Heart right ventricle (tissue), 16 donors: ENCODE measurements at places on chromosomes 2 and 18.
A peak's percentile ranks its signal among the peaks of the same experiment; 100 is the strongest.

- no peak for DNase-seq
These were observed 168.4 kb downstream of the ZFP36L2 start for GRCh38 chr2:43057742-43058725.

DNA sequence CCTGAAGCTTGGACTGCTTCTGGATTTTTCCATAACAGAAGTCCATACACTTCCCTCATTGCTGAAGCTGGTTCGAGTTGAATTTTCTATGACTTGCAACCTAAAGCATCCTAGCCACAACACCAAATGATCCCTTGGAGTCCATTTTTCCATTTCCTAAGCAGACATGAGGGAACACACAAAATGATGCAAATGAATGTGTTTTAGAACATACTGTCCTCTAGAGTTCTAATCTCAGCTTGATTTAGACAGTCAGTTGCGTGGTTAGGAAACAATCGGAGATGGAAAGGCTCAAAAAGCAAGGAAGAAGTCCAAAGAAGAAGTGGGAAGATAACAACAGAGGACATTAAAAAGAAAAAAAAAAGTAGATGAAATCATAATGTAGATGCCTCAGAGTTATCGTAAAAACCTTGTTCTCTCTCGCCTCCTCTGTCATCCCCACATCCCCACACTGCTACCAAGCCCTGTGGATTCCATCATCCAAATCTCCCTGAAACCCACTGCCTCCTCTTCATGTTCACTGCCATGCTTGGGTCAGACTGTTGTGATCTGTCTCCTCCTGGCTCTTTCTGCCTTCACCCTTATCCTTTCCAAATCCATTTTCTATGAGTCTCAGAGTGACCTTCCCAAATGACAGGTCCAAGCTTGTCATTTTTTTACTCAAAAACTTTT is 58.4 kb downstream of the TMEM247 start:
- no peak for DNase-seq

GRCh38 chr18:27094621-27095020 is 90.5 kb downstream of the CHST9 start:
- no peak for DNase-seq

DNA sequence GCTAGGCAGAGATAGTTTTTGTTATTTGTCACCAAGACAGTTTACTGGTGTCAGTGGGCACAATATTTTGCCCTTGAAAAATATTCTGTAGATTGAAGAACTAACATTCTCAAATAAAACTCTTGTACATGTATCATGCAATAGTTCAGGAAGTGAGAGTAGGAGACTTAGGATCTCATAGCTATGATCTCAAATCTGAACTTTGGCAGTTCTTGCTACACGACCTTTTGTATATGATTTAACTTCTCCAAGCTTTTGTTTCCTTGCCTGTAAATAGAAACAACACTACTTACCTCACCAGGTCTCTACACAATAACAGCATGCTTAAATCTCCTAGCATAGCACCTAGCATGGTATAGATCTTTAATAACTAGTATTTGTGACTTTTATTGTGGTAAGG is 219.9 kb downstream of the ICOS start:
- DNase-seq = no peak

GRCh38 chr2:55590810-55591440 is 26.5 kb downstream of the PPP4R3B start:
- no peak for DNase-seq

DNA sequence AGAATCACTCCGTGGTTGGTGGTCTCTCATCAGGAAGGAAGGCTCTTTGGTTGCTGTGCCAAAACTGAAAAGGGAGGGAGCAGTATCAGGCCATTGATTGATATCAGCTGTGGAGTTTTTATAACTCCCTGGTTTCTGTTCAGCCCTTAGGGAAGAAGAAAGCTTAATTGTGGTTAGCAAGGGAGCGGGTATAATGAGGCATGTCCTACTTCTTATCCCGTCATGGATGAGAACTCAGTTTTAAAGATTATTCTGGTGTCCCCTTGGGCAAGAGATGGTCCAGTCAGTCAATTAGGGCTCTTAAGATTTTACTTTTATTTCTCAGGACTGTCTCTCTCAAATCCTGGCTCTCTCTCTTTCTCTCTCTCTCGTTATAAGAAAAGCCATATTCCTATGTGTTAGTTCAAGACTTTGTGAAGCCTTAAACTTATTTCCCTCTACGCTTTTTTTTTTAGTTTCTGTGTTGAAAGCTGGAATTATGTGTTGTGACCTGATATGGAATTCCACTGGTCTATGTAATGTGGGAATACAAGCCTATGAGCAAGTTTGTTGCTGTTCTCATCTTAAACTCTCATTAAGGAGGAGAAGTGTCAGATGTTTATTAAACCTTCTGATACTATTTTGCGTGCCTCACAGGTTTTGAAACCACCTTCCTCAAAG is 514.0 kb upstream of the CDH2 start:
- DNase-seq = no peak

GRCh38 chr2:50650403-50650810 is 381.5 kb downstream of the NRXN1 start:
- DNase-seq = no peak

DNA sequence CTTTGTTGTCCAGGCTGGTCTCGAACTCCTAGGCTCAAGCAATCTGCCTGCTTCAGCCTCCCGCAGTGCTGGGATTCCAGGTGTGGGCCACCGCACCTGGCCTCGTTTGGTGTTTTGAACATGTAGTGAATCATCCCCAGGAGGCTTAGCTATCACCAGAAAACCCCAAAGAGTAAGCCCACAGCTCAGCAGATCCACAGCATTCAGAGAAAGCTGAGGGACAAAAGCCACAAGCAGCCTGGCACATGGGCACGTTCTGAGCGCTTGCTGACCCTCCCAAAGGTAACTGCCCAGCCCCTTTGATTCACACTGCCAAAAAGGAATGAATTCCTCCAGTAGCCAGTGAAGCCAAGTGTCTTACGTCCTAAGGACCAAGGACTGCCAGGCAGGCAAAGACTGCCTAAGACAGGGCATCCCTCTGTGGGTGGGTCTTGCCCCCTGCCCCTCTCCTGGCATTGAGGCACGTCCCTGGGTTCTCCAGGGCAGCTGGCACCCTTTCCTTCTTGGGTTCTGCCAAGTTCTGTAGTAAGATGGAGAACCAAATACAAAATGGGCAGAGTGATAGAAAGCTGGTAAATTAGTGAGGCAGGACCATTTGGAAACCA is 31.7 kb downstream of the MBP start:
- no peak for DNase-seq

DNA sequence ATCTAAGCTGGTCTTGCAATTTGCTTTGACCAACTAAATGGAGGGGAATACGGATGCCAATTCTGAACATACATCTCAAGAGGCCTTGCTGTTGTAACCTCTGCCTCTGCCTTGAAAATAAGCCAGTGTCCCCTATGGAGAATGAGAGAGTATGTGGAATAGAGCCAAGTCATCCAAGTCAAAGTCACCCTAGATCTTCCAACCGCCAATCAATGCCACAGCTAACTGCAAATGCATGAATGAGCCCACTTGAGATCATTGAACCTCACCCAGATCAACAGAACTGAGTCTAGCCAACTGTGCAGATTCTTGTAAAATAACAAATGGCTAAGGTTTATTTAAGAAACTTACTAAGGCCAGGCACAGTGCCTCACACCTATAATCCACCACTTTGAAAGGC is 139.8 kb upstream of the TANK start:
- no peak for DNase-seq

DNA sequence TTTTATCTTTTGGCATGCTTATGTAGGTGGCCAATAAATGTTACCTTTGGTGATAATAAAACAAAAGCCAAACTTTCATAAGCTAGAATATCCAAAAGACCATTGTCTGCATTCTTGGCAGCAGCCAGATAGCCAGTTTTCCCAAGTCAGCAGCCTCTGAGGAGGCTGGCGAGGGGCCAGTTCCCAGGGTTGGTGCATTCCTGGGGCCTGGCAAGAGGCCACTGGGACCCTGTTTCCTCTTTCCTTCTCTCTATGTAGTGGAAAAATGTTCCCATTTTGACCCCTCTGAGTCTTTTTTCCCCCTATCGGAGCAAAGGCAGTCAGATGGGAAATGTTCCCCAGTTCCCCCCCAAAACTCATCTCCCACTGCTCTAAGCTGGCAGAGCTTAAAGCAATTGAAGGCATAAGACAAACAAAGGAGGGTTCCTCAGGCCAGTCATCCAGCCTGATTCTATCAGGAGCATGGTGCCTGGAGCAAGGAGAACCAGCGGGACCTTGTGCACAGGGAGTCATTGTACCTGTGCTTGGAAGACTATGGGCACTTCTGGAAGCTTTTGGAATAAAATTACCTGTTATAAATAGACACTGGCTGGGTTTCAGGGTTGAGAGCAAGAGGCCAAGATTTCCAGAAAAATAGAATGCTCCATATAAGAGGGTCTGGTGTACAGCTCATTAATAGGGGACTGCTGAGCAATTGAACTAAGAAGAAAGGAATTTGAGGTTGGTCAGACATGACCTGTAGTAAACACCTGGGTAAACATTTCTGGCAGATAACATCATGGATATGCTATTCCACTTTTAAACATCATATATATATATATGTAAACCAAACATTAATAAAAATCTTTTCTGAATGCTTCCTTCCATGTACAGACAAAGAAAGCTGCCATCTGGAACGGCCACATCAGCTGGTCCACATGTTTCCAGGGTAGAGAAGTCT is 63.4 kb downstream of the NCKAP5 start:
- peak; percentile 60 for DNase-seq

DNA sequence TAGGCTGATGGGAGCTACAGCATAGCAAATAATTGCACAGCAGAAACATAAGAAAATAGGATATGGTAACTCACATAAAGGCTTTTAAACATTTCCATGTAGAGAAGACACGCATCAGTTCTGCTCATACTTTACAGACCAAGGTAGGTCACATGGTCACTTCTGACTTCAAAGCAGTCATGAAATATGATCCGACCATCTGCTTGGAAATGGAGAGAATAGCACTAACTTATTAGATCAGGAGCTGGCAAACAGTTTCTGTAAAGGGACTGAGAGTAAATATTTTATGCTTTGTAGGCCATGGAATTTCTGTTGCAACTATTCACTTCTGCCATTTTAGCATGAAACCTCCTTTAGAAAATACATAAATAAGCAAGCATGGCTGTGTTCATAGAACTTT is 936.6 kb upstream of the FANCL start:
- no peak for DNase-seq

DNA sequence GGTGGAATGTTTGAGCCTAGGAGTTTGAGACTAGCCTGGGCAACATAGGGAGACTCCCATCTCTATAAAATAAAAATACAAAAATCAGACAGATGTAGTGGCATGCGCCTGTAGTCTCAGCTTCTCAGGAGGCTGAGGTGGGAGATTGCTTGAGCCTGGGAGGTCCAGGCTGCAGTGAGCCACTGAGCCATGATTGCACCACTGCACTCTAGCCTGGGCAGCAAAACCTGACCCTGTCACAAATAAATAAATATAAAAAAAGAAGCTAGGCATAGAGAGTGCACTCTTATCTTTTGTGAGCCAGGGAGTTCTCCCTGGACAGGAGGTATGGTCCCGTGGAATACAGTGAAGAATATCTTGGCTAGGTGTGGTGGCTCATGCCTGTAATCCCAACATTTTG is 11.0 kb upstream of the KYNU start:
- no peak for DNase-seq

DNA sequence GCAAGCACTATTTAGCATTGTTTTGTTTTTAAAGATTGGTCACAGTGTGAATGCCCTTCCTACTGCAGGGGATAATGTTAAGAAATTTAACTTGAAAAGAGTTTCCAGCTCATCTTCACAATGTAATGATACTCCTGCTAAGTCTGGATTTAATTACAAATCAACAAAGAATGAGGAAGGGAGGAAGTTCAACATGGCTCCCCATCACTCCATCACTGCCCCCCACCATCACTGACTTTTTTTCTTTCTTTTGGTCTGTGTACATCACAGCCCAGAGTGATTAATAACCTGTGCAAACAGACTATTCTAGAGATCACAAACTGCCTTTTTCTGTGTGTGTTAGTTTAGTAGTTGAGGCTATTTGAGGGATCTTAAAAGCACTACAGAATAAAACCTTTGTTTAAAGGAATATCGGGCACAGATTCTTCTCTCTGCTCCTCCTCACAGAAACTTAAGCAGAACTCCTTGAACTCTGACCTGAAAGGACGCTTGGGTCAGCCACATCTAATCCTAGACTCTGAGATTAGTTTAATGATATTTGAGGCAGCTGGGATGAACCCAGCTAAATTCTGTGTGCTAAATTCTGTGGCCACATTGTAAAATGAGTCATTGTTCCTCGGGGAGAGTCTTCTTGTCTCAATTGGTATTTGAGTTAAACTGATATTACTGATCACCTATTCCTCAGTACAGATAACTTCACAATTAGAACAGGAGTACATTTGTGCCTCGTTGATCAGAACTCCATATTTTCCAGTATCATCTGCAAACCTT is 47.8 kb downstream of the SATB2 start:
- no peak for DNase-seq

GRCh38 chr18:46171331-46171730 is 67.1 kb downstream of the HAUS1 start:
- DNase-seq = no peak

- DNase-seq = peak; percentile 94
These were observed at the start of gene FBXO11 for GRCh38 chr2:47906157-47907038. FBXO11 (minus strand) TSS chr2:47906498; CDS start chr2:47905720, 778 bp downstream.

GRCh38 chr2:219289537-219290361 is 10.6 kb downstream of the DNAJB2 start:
- peak; percentile 62 for DNase-seq

GRCh38 chr18:12074736-12075135 is 18.9 kb upstream of the ANKRD62 start:
- DNase-seq = no peak

DNA sequence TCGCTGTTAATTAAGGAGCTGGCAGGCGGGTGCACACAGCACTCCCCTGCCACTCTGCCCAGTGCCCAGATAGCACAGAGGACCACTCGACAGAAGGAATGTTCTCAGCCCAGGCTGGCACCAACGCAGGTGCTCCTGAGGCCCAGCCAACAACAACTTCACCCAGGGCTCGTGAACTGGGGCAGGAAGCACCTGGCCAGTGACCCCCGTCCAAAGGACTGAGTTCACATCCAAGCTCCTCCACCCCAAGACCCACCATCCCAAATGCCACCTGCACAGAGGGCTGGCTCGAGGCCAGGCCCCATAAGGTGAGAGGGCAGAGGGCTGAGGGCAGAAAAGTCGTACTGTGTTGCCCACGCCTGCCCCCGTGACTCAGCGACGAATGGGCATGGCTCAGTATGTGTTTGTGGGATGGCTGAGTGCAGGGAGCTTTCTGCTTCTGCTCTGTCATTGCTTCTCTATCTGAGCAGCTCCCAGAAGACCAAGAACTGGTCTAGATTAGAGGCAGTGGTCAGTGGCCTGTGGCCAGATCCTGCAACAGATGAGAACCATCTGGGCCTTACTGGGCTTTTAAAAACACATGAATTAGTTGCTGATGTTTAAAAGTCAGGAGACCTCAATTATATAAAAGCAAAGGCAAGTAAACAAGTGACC is 68.4 kb downstream of the POLR1A start:
- peak; percentile 79 for DNase-seq

- DNase-seq = no peak
These were observed 154.8 kb downstream of the INSIG2 start for GRCh38 chr2:118243031-118243430.

GRCh38 chr2:10497797-10498251 is 49.7 kb upstream of the ODC1 start:
- DNase-seq = no peak
